IPS DF 19.7 (cell line): ENCODE measurements at places on chromosomes 1 and 21.

DNA sequence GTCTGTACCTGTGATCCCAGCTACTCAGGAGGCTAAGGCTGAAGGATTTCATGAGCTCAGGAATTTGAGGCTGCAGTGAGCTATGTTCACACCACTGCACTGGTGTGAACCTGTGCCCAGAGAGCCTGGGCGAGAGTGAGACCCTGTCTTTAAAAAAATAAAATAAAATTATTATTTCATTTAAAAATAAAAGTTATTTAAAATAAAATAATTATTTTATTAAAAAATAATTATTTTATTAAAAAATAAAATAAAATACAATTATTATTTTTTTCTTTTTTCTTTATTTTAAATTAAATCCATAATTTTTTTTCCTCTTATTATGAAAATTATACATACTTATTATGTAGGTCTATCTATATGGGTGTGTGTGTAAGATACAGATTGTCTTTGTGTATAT lies 53.6 kb downstream of the LHX9 start:
- no peak for DNase-seq

DNA sequence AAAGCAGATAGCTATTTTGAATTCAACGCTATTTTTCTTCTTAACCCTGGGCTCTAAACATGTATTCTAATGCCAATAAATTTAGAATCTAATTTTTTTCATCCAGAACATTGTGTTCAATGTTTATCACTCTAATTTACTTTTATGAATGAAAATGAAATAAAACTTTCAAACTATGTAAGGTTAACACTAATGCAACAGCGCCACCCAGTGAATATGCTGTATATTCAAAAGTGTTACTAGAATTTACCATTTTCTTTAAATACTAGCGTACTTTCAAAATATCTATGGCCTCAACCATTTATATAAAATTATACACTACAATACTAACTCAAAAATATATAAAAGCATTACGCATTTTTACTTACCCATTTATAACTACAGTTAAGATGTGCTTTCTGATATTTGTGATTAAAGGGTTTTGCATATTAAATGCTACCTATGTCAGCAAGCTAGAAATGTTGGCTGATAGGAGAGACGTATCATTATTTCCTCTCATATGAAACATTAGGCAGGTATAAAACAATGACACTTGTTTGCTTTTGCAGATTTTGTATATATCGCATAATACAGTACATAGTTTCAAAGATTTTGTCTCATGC lies 5.9 kb upstream of the NUF2 start:
- no peak for DNase-seq

DNA sequence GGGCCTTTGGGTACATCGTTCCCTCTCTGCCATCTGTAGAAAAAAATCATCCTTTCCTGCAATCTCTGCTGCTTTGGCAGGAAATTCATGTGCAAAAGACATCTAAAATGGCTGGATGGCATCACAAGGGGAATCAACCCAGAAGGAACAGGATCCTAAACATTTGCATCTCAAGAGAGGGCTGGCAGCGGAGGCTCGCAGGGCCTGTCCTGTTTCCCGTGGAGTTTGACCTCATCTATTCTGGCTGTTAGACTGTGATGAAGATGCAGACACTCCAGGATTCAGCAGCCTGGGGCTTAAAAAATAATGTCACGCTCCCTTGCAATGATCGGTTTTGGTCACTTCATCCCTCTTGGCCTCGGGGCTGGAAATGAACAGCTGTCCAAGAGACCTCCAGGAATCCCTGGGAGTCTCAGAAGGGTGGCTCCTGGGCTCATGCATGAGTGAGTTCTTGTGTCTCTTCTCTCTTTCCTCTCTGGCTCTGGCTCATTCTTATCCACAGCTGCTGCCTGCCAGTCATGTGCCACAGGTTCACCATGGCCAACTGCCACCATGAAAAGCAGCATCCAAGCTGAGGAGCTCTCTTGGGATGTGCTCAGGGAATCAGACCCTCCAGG lies 16.1 kb upstream of the PCP4 start:
- no peak for DNase-seq

DNA sequence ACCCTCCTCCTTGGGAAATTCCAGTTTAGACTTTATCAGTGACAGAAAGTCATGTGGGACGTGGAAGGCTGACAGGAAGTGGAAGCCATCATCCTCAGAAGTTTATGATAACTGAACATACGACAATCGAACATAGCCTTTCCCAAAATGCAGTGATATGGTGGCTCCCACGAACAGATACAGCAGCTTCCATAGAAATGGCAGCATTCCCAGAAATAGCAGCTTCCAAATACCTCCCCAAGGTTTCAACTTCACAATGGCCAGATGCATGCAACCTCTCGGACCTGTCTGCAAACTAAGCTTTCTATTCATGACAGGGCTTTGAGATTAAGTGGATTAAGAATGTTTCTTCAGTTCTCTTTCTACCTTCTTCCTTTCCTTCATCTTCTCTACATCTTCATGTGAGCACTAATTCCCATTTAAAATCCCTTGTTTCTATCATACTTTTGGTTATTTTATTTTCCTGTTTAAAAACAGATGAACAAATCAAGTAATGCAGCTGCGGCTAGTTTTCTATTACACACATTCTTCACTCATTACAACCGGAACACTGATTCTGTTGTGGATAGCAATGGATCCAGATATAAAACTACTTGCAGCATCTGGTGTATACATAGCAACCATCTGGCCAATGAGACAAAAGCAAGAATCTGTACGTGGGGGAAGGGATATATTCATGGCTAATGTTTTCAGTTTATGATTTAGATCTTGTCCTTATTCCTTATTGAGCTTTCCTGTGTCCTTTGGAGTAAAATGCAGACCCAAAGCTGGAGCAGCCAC lies 304.8 kb downstream of the BRINP3 start:
- no peak for DNase-seq

DNA sequence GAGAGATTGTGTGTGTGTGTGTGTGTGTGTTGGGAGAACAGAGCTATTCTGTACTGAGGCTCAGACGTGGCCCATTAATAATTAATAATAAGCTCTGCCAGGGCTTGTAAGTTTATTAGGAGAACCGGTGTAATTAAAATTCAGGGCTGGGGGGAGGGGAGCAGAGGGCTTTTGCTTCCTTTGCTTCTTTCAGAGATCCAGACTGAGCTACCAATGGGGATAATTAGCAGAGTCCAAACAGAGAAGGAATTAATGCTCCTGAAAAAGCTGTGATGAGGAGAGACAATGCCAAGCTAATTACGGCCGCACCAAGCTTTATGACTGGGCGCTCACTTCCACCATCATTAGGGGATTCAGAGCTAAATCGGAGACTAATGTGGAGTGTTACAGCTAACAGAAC lies 4.5 kb downstream of the SYT6 start:
- no peak for DNase-seq

- DNase-seq: no peak
Measured at GRCh38 chr1:68142461-68142860, 89.9 kb downstream of the WLS start.

- no peak for DNase-seq
Measured at GRCh38 chr21:26845066-26845758, at the start of gene ADAMTS1. ADAMTS1 (minus strand) TSS chr21:26845409; CDS start chr21:26844954, 455 bp downstream.

DNA sequence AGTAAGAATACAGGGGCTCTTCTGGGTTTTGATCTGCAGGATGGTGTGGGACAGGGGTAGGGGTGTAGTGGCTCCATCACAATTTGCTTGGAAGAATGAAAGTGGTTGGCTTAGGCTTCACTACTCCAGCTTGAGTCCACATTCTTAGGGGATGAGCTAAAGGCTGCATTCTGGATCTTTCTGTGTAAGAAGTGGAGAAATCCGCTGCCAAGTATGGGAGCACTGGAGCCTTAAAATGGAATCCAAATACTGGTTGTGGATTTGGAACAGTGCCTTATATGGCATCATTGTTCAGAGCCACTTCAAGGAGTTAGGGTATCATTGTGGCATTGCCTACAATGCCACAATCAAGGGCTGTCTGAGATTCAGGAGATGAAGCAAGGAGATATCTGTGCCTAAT lies 187.1 kb downstream of the LMO4 start:
- no peak for DNase-seq

DNA sequence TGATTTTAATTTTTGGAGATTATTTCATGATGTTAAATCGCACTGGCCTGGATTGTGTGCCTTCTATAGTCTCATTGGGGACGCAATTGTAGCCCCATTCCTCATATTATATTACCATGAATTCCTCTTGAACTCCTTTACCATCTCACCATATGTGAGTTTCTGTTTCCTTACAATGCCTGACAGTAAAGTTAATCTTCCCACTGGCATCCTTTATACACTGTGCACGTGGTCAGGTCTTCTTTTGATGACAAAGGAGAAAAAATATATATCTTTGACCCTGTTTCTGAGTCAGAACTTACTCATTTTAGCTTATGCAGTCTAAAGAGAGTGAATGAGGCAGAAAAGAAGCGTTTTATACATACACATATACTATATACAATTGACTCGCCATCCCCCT lies 774 bp upstream of the ABL2 start:
- no peak for DNase-seq

DNA sequence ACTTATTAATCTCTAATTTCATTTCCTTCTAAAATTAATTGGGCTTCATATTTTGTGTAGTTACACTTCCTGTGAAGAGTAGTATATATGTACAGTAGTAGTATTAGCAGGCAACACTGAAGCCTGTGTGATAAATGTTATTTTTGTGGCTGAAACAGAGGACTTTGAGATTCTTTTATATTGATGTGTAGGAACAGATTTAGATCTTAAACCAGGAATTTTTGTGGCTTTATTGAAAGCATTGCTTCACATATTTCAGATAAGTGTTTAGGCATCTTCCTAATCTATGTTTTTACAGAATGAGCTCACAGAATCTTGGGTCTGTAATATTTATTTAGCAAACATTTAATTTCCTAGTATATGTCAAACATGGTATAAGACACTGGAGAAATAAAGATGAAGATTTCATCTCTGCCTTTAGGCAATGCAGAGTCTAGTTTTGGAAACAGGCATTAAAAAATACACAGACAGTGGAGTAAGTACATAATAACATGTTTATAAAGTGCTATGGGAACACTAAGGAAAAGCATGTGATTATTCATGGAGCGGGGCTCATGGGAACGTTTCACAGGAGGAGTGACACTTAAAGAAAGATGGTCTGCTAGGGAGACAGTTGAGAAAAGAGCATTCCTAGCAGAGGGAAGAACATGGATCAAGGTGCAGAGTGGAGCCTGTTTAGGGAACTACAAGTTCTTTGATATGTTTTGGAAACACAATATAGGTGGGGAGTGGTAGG lies 52.7 kb downstream of the MIGA1 start:
- DNase-seq: no peak

- DNase-seq: no peak
Measured at GRCh38 chr1:201226859-201227488, 36.4 kb downstream of the IGFN1 start.

- DNase-seq: no peak
Measured at GRCh38 chr1:94032637-94033036, 88.3 kb downstream of the ABCA4 start.

GRCh38 chr1:165603810-165604209 lies 27.2 kb upstream of the MGST3 start:
- DNase-seq: no peak

DNA sequence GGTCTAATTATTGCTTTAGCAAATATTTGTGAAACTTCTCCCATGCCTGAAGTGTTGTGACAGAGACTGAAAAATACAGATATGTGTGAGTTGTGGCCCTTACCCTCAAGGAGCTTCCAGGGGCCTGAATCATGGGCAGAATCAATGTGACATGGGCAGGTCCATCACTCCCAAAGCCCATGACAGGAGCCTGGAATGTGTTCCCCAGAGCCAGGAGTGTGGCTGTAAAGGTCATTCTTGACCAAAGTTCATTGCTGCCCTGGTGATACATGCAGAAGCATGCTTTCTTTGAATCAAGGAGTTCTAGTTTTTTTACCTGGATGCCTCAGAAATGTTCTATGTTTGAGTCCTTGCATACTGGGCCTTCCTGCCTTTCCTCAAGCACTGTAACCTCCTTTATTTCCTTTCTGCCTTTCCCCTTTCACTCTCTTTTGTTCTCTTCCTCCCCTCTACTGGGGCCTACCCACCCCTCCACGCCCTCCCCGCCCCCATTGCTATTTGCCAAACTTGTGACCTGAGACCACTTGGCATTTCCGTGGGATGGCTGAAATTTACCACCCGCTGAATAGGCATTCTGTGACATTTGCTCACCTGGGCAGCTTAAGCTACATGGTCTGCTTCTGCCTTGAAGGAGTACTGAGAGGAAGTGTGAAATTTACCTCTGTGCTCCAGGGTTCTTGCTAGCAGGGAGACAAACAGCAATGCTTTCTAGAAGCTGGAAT lies 19.7 kb downstream of the PBX1 start:
- no peak for DNase-seq

DNA sequence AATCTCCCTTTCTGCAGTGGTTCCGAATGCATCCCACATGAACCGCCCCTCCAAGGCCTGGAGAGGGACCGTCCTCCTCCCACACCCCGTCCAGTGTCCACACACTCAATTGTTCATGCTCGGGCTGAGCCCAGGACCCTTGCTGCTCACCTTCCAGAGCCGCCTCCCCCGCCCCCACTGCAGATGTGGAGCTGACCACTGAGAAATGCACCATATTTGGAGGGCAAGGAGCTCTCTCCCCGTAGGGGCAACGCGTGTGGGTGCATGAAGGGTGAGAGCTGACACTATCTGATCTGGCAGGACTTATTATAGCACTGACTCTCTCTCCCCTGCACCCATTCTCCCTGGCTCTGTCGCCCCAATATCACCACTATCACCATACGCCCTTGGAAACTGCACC lies 4.0 kb upstream of the S100A3 start:
- no peak for DNase-seq

GRCh38 chr1:54337928-54338327 lies 68.3 kb downstream of the SSBP3 start:
- DNase-seq: no peak

DNA sequence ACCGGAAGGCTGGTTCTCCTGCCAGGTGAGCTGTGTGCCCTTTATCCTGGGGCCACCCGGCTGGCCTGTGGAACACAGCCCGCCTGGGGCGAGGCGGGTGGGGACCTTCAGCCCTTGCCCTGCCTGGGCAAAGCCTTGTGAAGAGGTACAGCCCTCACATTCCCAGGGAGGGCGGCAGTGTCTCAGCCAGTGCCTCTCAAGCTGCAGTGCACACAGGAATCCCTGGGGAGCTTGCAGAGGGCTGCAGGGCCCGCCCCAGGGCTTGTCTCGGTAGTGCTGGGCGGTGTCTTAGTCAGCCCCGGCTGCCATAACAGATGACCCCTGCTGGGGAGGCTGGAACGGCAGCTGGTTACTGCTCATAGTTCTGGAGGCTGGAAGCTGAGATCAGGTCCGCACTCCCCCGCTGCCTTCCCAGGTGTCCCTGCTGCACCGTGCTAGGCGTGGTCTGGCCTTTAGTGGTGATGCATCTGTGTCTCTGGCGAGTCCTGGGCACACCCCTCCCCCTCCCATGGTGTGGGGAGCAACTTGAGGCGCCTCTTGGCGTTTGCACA lies 12.6 kb downstream of the DFFB start:
- DNase-seq: no peak

- DNase-seq: no peak
Measured at GRCh38 chr1:183982172-183982963, 55.2 kb downstream of the COLGALT2 start.
